ENCODE measurements at places on chromosomes 6 and 20.

- no peak for DNase-seq
Measured at GRCh38 chr6:11142296-11143027, 30.9 kb upstream of the ERVFRD-1 start.

- DNase-seq = no peak
Measured at GRCh38 chr6:34157851-34158250, 12.0 kb upstream of the GRM4 start.

GRCh38 chr6:152248980-152249379, 388.2 kb downstream of the SYNE1 start:
- no peak for DNase-seq

DNA sequence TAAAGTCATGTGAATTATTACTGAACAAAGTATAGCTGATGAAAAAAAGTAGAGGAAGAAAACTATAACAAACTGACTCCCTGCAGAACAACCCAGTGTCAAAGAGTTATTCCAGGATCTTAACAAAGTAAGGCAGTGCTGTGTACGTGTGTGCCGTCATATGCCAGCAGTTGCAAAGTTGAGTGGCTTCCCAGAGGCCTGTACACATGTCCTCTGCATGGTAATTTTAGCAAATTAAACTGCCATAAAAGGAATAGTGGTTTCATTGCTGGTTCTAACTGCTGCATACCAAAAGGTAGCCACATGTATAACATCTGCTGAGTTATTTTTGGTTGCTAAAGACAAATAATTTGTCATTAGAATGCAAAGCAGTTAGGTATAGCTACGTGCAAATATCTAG, 44.8 kb downstream of the RIPOR2 start:
- DNase-seq = no peak

DNA sequence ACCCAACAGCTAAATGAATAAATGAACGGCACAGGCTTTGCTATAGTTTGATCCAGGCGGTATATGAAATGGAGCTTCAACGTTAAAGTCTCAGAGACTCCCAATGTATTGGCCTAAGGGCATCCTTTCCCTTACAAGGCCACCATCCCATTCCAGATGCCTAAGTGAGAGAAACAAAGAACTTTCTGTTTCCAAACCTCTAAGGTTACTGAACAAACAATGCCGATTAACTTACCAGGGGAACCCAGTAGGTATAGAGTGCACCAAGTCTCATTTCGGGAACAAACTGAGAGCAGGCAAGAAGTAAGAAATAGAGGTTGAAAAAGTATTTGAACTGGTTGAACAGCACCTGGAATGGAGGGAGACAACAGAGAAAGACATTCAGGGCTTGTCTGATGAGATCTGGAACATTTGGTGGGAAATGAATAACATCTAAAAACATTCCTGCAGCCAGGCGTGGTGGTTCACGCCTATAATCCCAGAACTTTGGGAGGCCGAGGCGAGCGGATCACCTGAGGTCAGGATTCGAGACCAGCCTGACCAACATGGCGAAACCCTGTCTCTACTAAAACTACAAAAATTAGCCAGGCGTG, 42.5 kb downstream of the ATP9A start:
- DNase-seq = no peak

DNA sequence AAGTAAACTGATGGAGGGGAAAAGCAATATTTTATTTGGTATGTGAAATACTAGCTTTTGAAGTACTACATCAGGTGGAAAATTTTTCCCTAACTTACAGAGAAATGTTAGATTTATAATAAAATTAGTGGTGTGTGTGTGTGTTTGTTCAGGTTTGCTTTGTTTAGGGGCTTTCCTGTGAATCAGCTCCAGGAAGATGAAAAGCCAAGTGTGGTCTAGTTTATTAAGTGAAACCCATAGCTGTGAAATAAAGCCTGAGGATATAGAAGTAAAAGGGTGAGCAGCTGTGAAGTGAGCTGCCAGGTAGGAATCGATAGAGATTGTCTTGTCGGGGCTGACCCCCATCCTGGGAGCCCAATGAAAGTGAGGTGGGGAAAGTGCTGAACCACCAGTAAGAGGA, 347.6 kb upstream of the IMPG1 start:
- no peak for DNase-seq
